ENCODE measurements at places on chromosomes 3 and 15. TPM values are rescaled to one million over a fixed set of nuclear protein-coding genes. Genes with fewer than 3 reads are reported as not detected.

Gene GOLGA6D
- total RNA-seq: not detected

Gene CADM2
- 0.16 TPM for total RNA-seq

Gene ANKUB1
- 2.2 TPM for total RNA-seq

Gene TMEM89
- total RNA-seq: not detected

Gene ATP2B2
- total RNA-seq: not detected

Gene MORC1
- total RNA-seq: not detected

Gene SLC27A2
- 2.0 TPM for total RNA-seq
